A673 (cell line): ENCODE measurements at places on chromosomes 6 and 20. TPM values are rescaled to one million over a fixed set of nuclear protein-coding genes. Genes with fewer than 3 reads are reported as not detected.

DNA sequence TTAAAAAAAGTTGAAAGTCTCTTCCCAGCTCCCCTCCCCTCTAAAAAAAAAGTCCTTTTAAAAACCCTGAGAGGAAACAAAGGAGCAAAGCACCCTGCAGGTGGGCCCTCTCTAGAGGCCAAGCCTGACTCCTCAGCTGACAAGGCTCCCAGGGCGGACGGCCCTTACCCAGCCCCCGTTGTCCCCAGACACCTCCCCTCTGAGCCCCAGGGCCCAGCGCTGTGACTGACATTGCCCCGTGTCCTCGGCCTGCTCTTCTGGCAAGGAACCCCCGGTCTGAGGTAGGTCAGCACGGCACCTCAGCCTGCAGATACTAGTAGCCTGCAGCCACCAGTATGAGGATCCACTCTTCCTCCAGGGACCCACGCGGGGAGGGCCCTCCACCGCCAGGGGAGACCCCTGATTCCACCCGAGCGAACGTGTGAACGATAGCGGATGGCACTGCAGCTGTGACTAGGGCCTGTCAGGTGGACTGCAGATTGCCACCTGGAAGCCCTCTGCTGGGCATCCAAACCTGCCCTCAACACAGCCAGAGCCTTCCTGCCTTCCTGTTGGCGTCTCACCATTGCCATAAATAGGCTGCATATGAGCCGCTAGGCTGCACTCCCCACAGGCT, 34.2 kb downstream of the FOXC1 start:
- no peaks in the 10 kb centered on the region for H3K36me3 ChIP-seq
- no peak for DNase-seq
- no peak overlapping the region for H3K27ac ChIP-seq
- H3K4me1 ChIP-seq: no peaks in the 10 kb centered on the region
- no peak overlapping the region for H3K4me3 ChIP-seq

The NPBWR2 gene
- not detected in 2 replicates for total RNA-seq

The HSPA12B gene
- not detected in 2 replicates for total RNA-seq

DNA sequence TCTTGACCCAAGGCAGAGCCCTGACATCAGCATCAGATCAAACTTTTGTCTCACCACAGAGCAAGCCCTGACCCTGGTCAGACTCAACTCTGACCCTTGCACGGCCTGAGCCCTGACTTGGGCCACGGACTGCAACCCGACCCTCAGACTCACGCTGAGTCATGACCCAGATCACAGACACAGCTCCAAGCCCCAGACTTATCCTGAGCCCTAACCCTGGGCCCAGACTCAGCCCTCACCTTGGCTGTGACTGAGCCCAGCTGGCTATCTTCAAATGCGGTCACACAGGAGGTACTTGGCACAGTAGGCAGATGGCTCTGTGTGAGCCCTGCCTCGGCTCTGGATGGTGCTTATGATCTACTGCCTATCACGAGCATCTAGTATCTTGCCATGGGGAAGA, 602.3 kb downstream of the PTPRT start:
- H3K27me3 ChIP-seq: no peaks in the 10 kb centered on the region
- DNase-seq: no peak
- no peaks in the 10 kb centered on the region for H3K36me3 ChIP-seq
- H3K27ac ChIP-seq: no peak overlapping the region
- no peaks in the 10 kb centered on the region for H3K4me1 ChIP-seq

- H3K27ac ChIP-seq: no peak overlapping the region
- H3K27me3 ChIP-seq: no peaks in the 10 kb centered on the region
- H3K4me3 ChIP-seq: no peak overlapping the region
These were observed 110.1 kb downstream of the KIF13A start for GRCh38 chr6:17877196-17877894.

The C20orf173 gene
- not detected in 2 replicates for total RNA-seq

The MOG gene
- total RNA-seq: not detected in 2 replicates

The GNAS-AS1 gene
- total RNA-seq: 6.7 and 7.1 TPM in 2 replicates

DNA sequence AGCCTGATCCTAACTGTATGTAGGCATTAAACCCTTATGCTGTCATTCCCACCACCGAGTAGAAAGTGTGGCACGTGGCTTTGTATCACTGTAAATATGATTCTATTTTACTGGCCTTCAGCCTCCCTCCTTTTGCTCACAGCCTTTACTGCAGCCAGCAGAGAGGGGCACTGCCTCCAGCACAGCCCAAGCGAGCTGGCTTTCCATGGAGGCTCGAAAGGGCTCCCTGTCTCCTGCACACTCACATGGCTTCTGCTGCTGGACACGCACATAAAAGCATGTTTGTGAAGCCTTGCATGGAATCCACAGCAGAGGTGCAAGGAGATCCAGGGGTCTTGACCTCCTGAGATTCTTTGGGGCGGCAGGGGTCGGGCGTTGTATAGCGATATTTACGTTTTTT, 51.3 kb downstream of the RNASET2 start:
- no peaks in the 10 kb centered on the region for H3K36me3 ChIP-seq
- DNase-seq: no peak
- H3K27me3 ChIP-seq: peaks cover 18% of the 10 kb centered on the region
- no peak overlapping the region for H3K27ac ChIP-seq
- H3K4me1 ChIP-seq: no peaks in the 10 kb centered on the region
- no peak overlapping the region for H3K4me3 ChIP-seq

GRCh38 chr6:138197570-138197969, 20.7 kb downstream of the PBOV1 start:
- H3K36me3 ChIP-seq: no peaks in the 10 kb centered on the region
- H3K4me1 ChIP-seq: peaks cover 7% of the 10 kb centered on the region
- H3K4me3 ChIP-seq: no peak overlapping the region

DNA sequence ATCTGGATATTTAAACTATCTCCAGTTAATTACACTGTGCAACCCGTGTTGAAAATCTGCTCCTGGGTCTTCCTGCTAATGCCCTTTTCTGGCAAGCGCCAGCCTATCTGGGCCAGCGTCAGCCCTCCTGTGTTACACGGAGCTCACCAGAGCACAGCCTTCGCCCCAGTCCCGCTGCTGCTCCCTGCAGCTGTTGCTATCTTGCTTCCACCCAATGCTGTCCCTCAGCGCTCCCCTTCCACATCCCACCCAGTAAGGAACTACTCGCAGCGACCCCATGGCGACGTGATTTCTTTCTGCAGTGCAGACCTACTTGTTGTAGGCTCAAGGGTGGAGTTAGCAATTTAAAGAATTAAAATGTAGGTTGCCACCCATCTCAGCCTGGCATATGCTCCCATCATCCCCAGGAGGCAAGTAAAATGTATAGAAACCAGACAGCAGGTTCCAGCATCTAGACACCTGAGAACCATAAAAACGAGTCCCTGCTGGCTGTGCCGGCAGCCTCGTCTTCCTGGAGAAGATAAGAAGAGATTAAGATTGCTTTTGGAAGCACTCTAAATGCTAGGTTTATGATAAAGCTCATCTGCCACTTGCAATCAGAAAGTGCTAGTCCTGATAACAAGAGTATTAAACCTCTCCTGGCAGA, 254.3 kb upstream of the FOXQ1 start:
- H3K36me3 ChIP-seq: no peaks in the 10 kb centered on the region
- DNase-seq: no peak
- H3K4me1 ChIP-seq: no peaks in the 10 kb centered on the region
- no peak overlapping the region for H3K27ac ChIP-seq
- no peak overlapping the region for H3K4me3 ChIP-seq

The ALDH5A1 gene
- 4.1 and 7.3 TPM in 2 replicates for total RNA-seq

DNA sequence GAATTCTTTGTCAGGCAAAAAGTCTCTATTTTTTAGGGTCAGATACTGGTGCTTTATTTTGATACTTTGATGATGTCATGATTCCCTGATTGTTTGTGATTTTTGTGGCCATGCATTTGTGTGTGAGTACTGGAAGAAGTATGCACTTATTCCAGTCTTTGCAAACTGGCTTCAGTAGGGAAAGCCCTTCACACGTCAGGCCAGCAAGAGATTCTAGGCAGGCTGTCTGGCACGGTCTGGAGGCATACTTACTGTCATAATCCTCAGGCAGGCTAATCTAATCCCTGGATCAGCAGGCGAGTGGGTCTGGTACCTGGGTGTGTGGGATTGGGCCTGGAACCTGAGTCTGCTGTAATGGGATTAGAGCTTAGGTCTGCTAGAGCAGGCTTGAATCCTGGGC, 391.8 kb upstream of the MMS22L start:
- no peaks in the 10 kb centered on the region for H3K27me3 ChIP-seq
- no peak for DNase-seq
- peaks cover 14% of the 10 kb centered on the region for H3K4me1 ChIP-seq
- no peak overlapping the region for H3K27ac ChIP-seq
- no peak overlapping the region for H3K4me3 ChIP-seq

DNA sequence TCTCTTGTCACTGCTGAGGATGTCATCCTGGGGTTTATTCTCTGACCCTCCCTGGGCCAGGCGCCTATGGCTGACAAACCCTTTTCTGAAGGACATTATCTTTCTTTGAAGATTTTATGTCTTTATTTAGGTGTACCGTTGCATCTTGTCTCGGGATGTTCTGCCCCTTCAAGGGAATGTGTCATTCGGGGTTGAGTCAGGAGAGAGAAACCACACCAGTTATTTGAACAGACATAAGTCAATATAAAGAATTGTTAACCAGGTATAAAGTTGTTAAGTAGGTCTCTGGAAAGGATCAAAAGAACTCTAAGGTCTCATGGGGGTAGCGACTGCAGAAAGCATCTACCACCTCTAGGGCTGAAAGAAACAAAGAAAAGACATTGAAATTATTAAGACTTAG, 8.2 kb upstream of the ELMO2 start:
- peaks cover 6% of the 10 kb centered on the region for H3K4me1 ChIP-seq
- no peak for DNase-seq
- H3K36me3 ChIP-seq: no peaks in the 10 kb centered on the region
- no peak overlapping the region for H3K27ac ChIP-seq
- no peak overlapping the region for H3K4me3 ChIP-seq

The ECT2L gene
- not detected in 2 replicates for total RNA-seq

GRCh38 chr6:1986454-1987243, 258.8 kb downstream of the GMDS start:
- H3K27ac ChIP-seq: no peak overlapping the region
- H3K4me3 ChIP-seq: no peak overlapping the region
- H3K4me1 ChIP-seq: no peaks in the 10 kb centered on the region
- no peaks in the 10 kb centered on the region for H3K27me3 ChIP-seq
- DNase-seq: no peak

The TINAG gene
- not detected in 2 replicates for total RNA-seq

GRCh38 chr20:51402201-51402600, 140.3 kb downstream of the NFATC2 start:
- no peaks in the 10 kb centered on the region for H3K36me3 ChIP-seq
- peaks cover 4% of the 10 kb centered on the region for H3K4me1 ChIP-seq
- no peak overlapping the region for H3K27ac ChIP-seq

- no peaks in the 10 kb centered on the region for H3K27me3 ChIP-seq
- H3K4me1 ChIP-seq: peaks cover 38% of the 10 kb centered on the region
- DNase-seq: peak; percentile 70
- peak overlapping the region; percentile 40 for H3K4me3 ChIP-seq
- H3K27ac ChIP-seq: peak overlapping the region; percentile 81
- no peaks in the 10 kb centered on the region for H3K36me3 ChIP-seq
These were observed 72.5 kb downstream of the ATP9A start for GRCh38 chr20:51695574-51696303.

GRCh38 chr6:140809694-140810101, 1323.0 kb upstream of the GJE1 start:
- H3K36me3 ChIP-seq: no peaks in the 10 kb centered on the region
- no peak overlapping the region for H3K4me3 ChIP-seq
- no peak for DNase-seq
- no peaks in the 10 kb centered on the region for H3K27me3 ChIP-seq
- H3K4me1 ChIP-seq: no peaks in the 10 kb centered on the region
- H3K27ac ChIP-seq: no peak overlapping the region

GRCh38 chr6:5482619-5483018, 221.3 kb downstream of the FARS2 start:
- no peaks in the 10 kb centered on the region for H3K36me3 ChIP-seq
- DNase-seq: no peak
- no peaks in the 10 kb centered on the region for H3K27me3 ChIP-seq
- no peaks in the 10 kb centered on the region for H3K4me1 ChIP-seq

- no peaks in the 10 kb centered on the region for H3K36me3 ChIP-seq
- no peak overlapping the region for H3K4me3 ChIP-seq
- H3K27me3 ChIP-seq: no peaks in the 10 kb centered on the region
- peak; percentile 11 for DNase-seq
- H3K27ac ChIP-seq: no peak overlapping the region
- no peaks in the 10 kb centered on the region for H3K4me1 ChIP-seq
These were observed 27.6 kb downstream of the TINAG start for GRCh38 chr6:54335871-54336270.

GRCh38 chr6:32152769-32153563, 975 bp upstream of the PPT2 start:
- peaks cover 22% of the 10 kb centered on the region for H3K36me3 ChIP-seq
- no peak for DNase-seq
- H3K4me3 ChIP-seq: peak overlapping the region; percentile 75
- H3K27me3 ChIP-seq: no peaks in the 10 kb centered on the region
- peaks cover 24% of the 10 kb centered on the region for H3K4me1 ChIP-seq

GRCh38 chr6:123091896-123092271, 95.8 kb downstream of the CLVS2 start:
- no peak for DNase-seq
- no peaks in the 10 kb centered on the region for H3K36me3 ChIP-seq
- H3K4me3 ChIP-seq: no peak overlapping the region
- H3K4me1 ChIP-seq: no peaks in the 10 kb centered on the region

DNA sequence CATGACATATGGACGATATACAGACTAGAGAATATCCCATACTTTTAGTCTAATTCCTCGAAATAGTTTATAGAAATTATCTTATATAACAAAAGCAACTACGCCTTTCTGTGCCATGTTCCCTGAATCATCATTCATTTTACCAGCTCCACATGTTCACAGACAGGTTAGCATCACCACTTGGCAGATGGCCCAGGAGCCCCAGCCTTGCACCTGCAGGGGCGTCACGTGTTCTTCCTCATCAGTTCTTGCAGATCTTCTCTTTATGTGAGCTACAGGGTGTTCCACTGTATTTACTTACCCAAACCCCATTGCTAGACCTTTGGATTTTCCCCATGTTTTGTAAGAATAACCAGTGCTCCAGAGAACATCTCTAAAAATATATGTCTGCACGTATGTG, 12.6 kb upstream of the BNIP5 start:
- no peaks in the 10 kb centered on the region for H3K27me3 ChIP-seq
- H3K4me3 ChIP-seq: no peak overlapping the region

The EBF4 gene
- total RNA-seq: 0.52 and 1.2 TPM in 2 replicates

The HLA-DOA gene
- 0.46 and 0.58 TPM in 2 replicates for total RNA-seq

The SLC17A3 gene
- total RNA-seq: not detected in 2 replicates
